Iris pigment epithelial cell (primary cell): ENCODE measurements at places on chromosomes 5 and 9.
A peak's percentile ranks its signal among the peaks of the same experiment; 100 is the strongest.

- DNase-seq = no peak
Observed at GRCh38 chr5:97119007-97119390, 23.4 kb downstream of the LIX1 start.

DNA sequence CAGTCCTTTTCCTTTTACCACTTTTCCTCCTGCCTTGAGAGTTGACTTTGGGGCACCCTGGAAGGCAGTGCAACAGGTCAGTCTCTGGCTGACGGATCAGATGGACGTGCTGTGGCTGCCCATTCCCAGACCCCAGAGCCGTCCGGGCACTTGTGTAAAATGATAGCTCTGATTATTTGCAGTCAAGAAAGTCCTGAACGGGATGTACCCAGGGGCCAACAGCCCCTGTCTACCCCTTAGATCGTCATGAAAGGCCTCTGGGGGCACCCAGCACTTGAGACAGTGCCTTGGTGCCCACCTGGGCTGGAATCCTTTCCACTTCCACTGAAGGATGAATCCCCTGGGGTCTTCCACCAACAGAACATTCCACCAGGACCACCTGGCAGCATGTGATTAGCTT is 17.7 kb upstream of the ANGPTL2 start:
- DNase-seq = no peak

DNA sequence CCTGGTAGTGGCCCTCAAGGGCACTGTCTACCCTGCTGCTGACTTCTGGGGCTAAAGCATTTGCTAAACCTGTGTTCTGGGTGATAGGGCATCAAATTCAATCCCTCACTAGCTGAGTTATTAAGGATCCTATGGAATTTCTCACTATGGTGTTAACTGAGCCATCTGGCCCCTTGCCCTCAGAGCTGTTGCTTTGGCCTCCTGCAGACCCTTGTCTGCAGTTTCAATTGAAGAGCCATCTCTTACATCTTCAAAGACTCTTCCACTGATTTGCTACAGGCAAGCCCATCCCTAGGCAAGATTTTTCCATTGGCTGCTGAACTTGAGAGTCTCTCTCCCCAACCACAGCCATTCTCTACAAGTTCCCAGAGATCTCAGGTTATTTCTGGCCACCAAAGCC is 418.2 kb downstream of the ZNF608 start:
- no peak for DNase-seq

DNA sequence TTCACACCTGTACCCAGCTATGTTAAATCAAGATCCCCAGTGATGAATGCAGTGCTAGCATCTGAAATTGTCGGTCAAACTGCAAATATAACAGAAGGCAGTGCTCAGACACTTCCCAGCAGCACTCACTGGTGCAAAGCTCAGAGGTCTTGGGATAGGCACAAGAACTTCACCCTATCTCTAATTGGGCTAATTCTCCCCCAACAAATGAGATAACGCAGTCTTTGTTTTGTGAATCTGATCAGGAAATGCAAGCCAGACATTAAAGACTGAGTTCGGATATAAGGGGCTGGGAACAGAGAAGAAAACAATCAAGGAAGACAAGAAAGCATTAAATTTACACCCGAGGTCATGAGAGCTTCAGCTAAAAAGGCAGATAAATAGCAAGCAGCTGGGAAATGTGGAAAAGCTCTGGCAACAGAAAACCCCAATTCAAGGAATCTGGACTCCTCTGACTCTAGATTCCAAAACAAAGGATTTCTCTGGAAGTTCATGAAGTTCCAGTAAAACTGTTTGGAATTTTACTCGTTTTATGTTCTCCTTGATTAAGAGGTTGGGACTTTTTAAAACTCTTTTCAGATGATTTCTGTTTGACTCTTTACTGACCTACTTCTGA is 65.1 kb downstream of the GNA14 start:
- no peak for DNase-seq

DNA sequence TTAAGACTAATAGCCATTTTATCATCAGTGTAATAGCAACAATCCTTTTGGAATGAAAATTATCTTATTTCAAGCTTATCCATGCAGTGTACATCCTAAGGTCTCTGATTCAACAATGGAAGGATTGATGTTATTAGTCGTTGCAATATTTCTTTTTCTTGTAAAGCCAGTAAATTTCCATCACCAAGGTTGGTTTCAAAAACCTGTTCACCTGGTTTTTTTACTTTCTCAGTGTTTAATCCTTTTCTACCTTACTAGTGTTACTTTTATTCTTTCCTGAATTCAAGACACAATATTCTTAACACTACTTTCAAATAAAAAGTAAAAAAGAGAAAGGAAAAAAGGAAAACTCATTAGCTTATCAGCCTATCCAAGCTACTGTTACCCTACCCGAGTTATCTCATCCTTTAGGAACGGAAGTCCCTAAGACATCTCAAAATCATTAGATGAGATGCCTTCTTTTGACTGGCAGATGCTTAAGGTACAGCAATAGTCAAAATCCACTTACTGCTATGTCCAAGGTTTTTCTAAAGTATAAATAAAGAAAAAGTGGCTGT is 5.4 kb downstream of the ZFR start:
- no peak for DNase-seq

GRCh38 chr9:61671276-61671973 is 481.6 kb downstream of the SPATA31A7 start:
- no peak for DNase-seq

DNA sequence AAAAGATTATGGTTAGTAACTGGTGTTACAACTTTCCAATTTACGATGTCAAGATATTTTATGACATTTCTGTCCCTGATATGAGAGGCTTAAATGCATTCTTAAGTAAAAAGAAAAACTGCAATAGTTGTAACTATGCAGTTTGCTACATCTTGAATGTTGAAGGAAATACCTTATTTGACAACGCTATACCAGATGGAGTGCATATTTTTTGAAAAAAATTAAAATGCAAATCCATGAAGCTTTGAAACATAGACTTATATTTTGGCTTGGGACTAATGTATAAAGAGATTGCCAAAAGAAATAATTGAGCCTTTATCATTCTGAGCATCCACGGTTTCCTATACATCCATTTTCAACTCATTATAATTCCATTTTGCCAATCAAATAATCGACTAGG is 579.4 kb downstream of the TAF11L14 start:
- DNase-seq = no peak

- DNase-seq = no peak
Observed at GRCh38 chr5:25963251-25964008, 1075.0 kb downstream of the CDH9 start.

DNA sequence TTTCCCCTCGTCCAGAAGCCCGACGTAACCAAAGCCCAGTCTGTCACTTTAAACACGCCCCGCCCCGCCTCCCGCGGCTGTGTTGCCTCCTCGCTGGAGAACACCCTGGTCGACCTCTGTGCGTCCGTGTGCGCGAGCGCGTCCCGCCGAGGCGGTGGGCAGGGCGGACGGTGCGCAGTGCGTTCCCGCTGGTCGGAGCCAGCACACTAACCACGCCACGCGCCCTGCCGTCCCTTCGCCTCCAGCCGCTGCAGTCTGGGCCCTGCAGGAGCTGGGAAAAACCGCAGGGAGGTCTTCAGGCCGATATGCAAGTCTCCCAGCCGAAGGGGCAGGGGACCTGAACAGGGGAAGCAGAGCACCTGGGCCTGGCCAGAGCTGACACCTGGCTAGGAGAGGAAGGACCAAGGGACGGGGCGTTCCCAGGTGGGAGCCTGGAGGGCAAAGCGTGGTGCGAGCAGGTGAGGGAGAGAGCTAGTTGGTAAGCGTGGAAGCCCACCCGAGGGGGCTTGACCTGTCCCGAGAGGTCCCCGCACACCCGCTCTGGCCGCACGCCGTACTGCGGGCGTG is 1.3 kb upstream of the PHPT1 start:
- DNase-seq = peak; percentile 85

DNA sequence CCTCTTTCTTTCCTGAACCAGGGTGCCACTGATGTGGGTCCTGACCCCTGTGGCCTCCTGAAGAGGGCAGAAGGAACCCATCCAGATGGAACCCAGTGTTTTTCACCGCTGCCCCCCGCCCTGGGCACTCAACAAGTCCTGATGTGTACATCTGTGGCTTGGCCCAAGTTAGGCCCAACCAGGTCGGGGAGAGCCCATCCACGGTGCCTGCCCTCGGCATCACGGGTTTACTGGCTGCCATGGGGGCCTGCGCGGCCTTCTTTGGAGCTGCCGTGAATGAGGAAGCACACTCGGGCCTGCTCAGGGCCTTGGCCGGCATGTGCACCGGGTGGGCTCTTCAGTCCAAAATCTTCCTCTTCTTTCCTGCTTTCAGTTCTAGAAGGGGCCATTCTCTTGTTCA is 5.8 kb downstream of the ECSCR start:
- no peak for DNase-seq

DNA sequence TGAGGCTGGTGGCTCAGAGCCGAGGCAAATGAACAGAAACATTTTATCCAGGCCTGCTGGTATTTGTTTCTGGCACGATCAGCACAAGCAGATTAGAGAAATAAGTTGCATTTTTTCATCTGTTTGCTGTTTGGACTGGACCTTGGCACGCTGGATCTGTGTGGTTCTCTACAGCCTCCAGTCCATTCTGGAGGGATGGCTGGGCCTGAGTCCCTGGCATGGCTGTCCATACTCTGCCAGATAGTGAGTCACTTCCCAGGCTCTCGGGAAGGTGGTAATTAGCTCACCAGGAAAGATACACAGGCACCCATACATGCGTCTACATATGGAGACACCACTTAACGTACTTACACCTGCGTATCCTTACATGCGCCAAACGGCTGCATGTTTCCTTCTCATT is 78.6 kb downstream of the SPRY4 start:
- DNase-seq = peak; percentile 78

DNA sequence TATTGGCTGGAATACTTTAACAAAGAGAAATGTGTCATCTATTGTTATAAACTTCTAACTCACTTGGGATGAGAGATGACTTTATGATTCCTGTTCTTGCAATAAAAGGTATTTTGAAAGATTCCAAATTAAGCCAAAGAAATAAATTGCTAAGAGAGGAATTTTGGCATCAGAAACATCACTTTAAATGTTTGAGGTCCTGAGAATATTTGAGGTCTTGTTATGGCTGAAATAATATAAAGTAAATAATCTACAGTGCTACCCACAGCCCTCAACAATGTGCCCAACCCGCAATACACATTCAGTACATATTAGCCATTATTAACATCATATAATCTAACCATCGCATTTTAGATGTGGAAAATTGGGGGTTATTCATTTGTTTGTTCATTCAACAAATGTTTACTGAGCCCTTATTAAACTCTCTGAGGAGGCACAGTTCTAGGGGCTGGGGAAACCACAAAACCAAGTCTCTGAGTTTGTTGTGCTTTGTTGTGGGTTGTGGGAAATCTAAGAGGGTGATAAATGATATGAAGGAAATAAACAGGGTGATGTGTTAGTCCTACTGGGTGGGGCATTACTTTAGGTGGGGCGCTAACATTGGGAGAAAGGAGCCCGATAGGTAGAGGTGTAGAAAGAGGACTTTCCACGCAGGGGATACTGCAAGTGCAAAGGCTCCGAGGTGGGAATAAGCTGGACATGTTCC is 135.2 kb upstream of the CLINT1 start:
- DNase-seq = peak; percentile 14
